ENCODE measurements at places on chromosomes 3 and 15.

GRCh38 chr15:64462492-64462891, 2.1 kb downstream of the ZNF609 start:
- DNase-seq: no peak

DNA sequence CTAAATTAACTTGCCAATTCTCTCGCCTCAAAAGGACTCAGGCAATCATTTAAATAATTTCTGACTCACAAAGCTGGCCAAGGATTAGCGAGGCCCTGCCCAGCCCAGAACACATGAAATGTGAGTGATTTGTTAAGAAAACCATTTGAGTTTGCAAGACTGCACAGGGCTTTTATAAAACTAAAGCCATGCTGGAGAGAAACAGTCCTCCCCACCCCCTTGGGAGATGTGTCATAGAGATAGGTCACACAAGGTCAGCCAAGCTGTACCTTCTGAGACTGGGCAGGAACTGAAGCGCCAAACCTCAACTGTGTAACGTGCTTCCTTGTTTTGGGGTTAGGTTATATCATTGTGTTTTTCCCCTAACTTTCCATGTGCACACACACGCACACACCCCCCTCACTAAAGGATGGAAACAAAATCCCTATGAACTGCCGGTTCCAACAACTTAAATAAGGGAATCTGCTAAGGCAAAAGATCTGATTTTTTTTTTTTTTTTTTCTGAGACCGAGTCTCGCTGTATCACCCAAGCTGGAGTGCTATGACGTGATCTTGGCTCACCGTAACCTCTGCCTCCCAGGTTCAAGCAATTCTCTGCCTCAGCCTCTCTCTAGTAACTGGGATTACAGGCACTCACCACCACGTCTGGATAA, 8.1 kb downstream of the SPATA12 start:
- no peak for DNase-seq

DNA sequence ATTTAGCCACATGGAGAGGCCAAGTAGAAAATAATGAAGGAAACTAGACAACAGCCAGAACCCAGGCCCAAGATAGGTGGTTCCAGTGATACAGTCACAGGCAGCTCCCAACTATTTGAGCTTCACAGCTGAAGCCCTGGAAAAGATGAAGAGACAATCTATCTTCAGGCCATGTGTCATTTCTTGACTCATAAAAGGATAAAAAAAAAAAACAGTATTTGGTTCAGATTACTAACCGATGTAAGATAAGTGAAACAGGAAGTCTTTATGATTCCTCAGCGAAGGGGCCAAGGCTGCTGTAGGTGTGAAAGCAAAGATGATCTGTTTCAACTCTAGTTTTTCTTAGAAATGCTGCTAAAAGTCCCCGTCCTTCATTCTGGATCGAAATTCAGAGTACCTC, 394.6 kb downstream of the ZNF385D start:
- DNase-seq: no peak

- no peak for DNase-seq
Measured at GRCh38 chr3:71621825-71622537, 38.5 kb upstream of the FOXP1 start.

GRCh38 chr3:196872316-196872715, 4.6 kb downstream of the SENP5 start:
- DNase-seq: no peak

GRCh38 chr3:102733791-102734563, 299.2 kb downstream of the ZPLD1 start:
- DNase-seq: no peak

- no peak for DNase-seq
Measured at GRCh38 chr3:192040282-192041043, 579.5 kb downstream of the PYDC2 start.

DNA sequence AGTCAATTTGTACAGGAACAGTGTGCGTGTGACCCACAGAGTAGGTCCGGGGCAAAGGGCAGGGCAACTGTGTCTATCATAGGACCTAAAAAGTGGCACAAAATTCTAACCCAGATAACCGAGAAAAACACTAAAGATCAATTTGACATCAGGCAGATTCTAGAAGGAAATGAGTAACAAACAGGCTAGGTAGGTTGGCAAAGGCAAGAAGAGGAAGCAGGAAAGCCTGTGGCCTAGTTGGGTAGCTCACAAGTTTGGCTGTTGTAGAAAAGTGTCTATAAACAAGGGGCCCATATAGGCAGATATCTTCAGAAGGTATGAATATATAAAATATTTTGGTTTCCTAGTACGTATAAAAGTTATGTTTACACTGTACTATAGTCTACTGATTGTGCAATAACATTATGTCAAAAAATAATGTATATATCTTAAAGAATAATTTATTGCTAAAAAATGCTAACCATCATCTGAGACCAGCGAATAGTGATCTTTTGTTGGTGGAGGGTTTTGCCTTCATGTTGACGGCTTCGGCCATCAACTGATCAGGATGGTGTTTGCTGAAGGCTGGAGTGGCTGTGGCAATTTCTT, 13.3 kb upstream of the OR5K1 start:
- DNase-seq: no peak

DNA sequence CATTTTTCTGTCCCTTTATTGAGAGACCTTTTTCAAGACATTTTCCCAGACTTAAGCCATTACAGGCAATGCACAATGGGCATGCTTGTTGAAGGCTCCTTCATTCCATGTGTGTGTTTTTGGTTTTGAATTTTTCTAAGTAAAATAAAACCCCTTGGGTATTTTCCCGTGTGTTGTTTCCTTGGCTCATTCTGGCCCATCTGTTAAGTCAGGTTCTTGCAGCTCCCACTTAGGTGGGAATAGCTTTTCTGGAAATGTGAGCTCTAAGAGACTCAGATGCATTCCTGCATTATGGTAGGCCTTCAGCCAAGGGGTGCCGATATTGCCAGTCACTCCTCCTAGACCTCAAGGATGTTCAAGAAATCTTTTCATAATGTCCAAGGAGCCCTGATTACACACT, 314.9 kb downstream of the CACNA2D3 start:
- no peak for DNase-seq

DNA sequence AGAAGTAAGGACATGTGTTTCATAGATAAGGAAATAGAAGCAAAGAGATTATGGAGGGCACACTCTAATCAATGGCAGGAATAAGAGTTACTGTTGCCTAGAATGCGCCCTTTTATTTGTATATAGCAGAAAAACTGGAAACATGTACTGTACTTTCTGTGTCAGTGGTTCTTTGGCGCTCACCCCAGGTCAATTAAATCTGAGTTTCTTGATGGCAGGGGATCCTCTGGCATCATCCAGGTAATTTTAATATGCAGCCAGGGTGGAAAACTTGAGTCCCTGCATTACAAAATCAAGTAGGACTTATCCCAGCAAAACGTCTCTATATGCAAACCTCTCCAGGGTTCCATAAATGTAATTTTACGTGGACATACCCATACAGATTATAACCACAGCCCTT, 284.1 kb downstream of the IL5RA start:
- no peak for DNase-seq

- no peak for DNase-seq
Measured at GRCh38 chr3:197023998-197024651, 5.5 kb downstream of the MELTF start.

GRCh38 chr3:23829242-23829934, 23.6 kb downstream of the UBE2E1 start:
- DNase-seq: no peak

- DNase-seq: no peak
Measured at GRCh38 chr15:38864827-38865581, 300.4 kb upstream of the RASGRP1 start.

DNA sequence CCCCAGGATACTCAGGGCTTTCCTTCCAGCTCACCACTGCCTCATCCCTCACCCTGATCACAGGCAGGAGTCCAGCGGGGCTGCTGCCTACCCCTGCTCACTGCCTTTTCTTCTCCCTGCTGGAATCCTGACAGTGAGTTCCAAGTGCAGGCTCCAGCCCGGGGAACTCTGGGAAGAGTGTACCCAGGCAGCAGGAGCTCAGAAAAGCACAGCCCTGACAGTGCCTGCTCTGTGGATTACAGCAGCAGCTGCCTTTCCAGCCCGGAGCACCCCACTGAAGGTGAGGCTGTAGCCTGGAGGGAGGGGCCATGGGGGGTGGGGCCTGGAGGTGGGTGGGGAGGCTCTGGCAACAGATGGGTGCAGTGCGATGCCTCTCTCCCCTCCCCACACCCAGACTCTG, 6.1 kb upstream of the JMJD7 start:
- DNase-seq: no peak

DNA sequence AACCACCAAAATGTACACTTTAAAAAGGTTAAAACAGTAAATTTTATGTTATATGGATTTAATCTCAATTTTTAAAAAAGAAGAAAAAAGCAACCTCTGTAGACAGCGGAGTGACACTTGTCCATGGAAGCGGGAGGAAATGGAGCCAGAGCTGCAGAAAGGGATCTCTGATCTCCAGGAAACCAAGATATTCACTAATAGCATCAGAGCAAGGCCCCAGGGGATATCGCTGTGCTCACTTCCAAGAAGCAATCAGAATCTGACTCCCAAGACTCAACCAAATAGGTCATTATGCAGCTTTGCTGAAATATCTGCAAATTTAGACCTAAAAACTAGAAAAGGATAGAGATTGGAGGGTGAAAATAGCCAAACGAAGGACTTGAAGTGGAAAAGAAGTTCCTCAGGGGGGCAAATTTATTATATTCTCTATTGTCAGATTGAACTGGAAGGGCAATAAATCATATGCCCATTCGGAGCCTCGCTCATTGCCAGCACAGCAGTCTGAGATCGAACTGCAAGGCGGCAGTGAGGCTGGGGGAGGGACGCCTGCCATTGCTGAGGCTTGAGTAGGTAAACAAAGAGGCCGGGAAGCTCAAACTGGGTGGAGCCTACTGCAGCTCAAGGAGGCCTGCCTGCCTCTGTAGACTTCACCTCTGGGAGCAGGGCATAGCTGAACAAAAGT, 62.0 kb upstream of the ATP2C1 start:
- no peak for DNase-seq

- no peak for DNase-seq
Measured at GRCh38 chr15:66072616-66073361, 180.8 kb downstream of the MEGF11 start.

DNA sequence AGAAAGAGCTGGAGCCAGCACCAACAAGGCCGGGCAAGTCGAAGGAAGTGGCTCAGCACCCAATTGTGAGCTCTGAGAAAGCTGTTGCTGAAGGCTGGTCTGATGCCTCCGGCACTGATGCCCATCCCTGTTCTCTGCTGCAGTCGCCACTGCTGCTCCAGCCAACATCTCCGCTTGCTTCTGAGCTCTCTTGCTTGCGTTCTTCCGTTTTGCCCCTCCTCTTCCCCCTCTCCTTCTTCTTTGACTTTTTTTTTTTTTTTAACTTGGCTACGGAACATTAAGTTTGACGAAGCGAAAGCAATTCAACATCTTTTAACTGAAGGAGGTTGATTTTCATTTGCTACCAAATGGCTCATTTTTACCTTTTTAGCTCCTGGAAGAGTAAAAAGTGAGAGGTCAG, 442.9 kb downstream of the MCTP2 start:
- DNase-seq: no peak

- no peak for DNase-seq
Measured at GRCh38 chr3:194468086-194468485, 18.7 kb downstream of the ATP13A3 start.

DNA sequence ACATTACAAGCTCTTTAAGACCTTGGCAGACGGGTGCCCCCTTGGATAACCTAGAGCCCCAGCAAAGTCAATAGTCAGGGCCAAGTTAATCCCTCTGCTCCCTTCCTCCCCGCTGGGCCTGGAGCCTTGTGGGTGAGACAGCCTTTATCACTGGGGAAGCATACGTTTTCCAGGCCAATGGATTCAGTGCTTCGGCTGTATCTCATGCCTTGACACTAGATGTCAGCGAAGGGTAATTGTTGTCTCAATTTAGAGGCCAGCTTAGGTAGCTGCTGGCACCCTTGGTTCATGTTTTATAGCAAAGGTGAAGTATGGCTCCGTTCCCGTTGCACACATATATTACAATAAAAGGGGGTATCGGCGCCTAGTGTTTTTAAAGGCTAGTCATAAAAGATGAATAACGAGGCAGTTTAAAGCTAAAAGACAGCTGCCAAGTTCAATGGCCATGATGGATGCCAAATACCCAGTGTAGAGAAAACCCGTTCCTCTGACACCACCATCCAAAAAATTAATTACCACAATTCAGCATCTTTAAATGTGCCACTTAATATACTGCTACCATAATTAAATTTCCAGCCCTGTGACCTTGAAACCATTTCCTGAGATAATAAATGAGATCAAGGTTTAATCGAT, 52.3 kb upstream of the BNIP2 start:
- DNase-seq: no peak

GRCh38 chr3:179108086-179108485, 36.5 kb upstream of the ZMAT3 start:
- no peak for DNase-seq

DNA sequence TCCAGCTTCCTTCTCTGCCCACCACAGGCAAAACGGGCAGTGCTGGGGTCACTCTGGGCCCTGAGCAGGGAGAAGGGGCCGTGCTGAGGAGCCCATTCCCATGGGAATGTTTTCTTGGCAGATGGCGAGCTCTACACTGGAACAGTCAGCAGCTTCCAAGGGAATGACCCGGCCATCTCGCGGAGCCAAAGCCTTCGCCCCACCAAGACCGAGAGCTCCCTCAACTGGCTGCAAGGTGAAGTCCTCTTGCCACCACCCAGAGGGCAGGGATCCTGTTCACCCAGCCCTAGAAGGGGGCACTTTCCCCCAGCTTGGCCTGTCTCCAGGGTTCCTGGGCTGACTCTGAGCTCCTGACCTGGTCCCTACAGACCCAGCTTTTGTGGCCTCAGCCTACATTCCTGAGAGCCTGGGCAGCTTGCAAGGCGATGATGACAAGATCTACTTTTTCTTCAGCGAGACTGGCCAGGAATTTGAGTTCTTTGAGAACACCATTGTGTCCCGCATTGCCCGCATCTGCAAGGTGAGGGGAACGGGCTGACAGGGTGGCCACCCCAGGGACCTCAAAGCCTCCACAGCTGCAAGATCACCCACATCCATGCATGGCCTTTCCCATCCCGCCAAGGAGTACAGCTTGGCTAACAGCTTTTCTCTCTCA, 12.4 kb downstream of the CIB1 start:
- DNase-seq: no peak

Measured in activated T-cell treated with anti-CD3 and anti-CD28 coated beads, Interleukin-2, amount 50 U/mL, for 1 hour (primary cell).